ENCODE measurements at places on chromosomes 13 and 19. TPM values are rescaled to one million over a fixed set of nuclear protein-coding genes. Genes with fewer than 3 reads are reported as not detected.

The NOVA2 gene
- 15.9 TPM for total RNA-seq

The MBD3L2 gene
- total RNA-seq = not detected

The VSTM1 gene
- 0.23 TPM for total RNA-seq

The ZNF497 gene
- 6.2 TPM for total RNA-seq

The TNFSF13B gene
- 0.92 TPM for total RNA-seq

The C2CD4C gene
- total RNA-seq = 28.8 TPM

The APOC4 gene
- total RNA-seq = not detected

The OR4F17 gene
- not detected for total RNA-seq

The SIGLECL1 gene
- total RNA-seq = not detected

The GRWD1 gene
- 11.8 TPM for total RNA-seq

The EHD2 gene
- total RNA-seq = 1.8 TPM

The ZNF90 gene
- 3.9 TPM for total RNA-seq

The RPS5 gene
- total RNA-seq = 1,092 TPM

The ZNF85 gene
- 26.1 TPM for total RNA-seq

The RDH8 gene
- not detected for total RNA-seq

The ZNF121 gene
- 75.0 TPM for total RNA-seq

The NKG7 gene
- total RNA-seq = 0.46 TPM

The ZNF549 gene
- total RNA-seq = 19.6 TPM

The ELAVL3 gene
- total RNA-seq = 118 TPM

The ZNF675 gene
- 55.4 TPM for total RNA-seq

The GFY gene
- total RNA-seq = not detected

The MCOLN1 gene
- 9.9 TPM for total RNA-seq

The FOSB gene
- 4.4 TPM for total RNA-seq

The FXYD5 gene
- total RNA-seq = 0.46 TPM

The ADAMTSL5 gene
- not detected for total RNA-seq

The FARP1 gene
- 94.3 TPM for total RNA-seq

The HCST gene
- 0.92 TPM for total RNA-seq

The LRP3 gene
- total RNA-seq = 71.3 TPM

The TPTE2 gene
- total RNA-seq = 0.46 TPM

The NOSIP gene
- 34.4 TPM for total RNA-seq

The ZNF575 gene
- total RNA-seq = 1.8 TPM

The KLHL1 gene
- total RNA-seq = 34.1 TPM

The CBY2 gene
- total RNA-seq = not detected

The KANK2 gene
- total RNA-seq = 12.2 TPM

The FAM98C gene
- 19.1 TPM for total RNA-seq

The FAM83E gene
- total RNA-seq = not detected

The KLK6 gene
- total RNA-seq = not detected

The ZNF135 gene
- total RNA-seq = 13.4 TPM

The CDX2 gene
- not detected for total RNA-seq

Measured in diencephalon (tissue), 1 donor.